ENCODE measurements at places on chromosomes 12 and 14.

GRCh38 chr14:74913986-74914573 lies 9.0 kb downstream of the RPS6KL1 start:
- no peak for DNase-seq

DNA sequence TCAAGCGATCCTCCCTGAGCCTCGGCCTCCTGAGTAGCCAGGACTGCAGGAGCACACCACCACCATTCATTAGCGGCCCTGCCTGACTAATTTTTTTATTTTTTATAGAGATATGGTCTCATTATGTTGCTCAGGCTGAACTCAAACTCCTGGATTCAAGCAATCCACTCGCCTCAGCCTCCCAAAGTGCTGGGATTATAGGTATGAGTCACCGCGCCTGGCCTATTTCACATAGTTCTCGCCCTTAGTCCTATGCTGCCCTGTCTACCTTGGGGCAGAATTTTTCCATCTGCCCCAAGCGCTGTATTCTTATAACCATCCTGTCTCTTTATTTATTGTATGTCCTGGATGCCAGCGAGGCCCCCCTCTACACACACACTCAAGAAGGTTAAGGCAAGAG lies 50.9 kb upstream of the BCL2L14 start:
- no peak for DNase-seq

DNA sequence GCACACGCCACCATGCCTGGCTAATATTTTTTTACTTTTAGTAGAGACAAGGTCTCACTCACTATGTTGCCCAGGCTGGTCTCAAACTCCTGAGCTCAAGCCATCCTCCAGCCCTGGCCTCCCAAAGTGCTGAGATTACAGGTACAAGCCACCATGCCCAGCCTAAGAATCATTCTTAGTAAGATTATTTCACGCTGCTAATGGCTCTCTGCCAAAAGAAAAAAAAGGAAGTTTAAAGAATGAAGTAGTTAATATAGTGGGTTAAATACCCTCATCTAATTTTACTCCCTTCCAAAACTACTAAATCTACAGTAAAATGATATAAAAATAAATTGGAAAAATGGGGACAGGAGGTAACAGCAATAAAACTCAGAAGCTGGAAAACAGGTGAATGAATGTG lies 2.6 kb downstream of the ETFRF1 start:
- no peak for DNase-seq

- no peak for DNase-seq
These were observed 52.1 kb downstream of the C14orf132 start for GRCh38 chr14:96091149-96091693.

- DNase-seq = peak; percentile 74
These were observed 83.7 kb downstream of the DPF3 start for GRCh38 chr14:72810201-72810600.

- DNase-seq = no peak
These were observed 139.4 kb upstream of the CNTN1 start for GRCh38 chr12:40552868-40553267.

- no peak for DNase-seq
These were observed 108.8 kb downstream of the KITLG start for GRCh38 chr12:88471331-88472045.

All from activated naive CD8-positive, alpha-beta T cell treated with anti-CD3 and anti-CD28 coated beads, Interleukin-2, amount 50 U/mL, for 24 hours (primary cell).